ENCODE measurements at places on chromosomes 16 and 17.

DNA sequence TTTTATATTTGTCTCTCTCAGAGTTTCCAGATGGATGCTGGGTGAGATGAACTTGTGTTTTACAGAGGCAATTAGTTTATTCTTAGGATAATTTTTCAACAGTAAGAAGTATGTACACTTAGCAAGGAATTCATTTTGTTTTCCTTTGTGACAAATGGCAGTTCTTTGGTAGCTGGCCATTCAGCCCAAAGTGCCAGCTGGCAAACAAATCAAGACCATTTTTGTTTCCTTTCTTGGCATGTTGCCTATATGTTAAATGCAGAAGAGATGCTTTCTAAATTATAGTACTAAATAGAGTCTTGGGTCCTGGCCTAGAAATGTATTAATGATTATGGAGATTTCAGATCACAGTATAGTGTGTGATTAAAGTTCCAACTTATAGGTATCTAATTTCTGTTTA is 337.1 kb downstream of the CNTNAP4 start:
- DNase-seq = no peak

GRCh38 chr17:39898088-39898487 is 20.3 kb downstream of the GSDMB start:
- no peak for DNase-seq

- no peak for DNase-seq
Measured at GRCh38 chr17:58329810-58330537, 1.4 kb upstream of the TSPOAP1 start.

GRCh38 chr16:88655733-88656281 is 5.0 kb upstream of the CYBA start:
- no peak for DNase-seq

DNA sequence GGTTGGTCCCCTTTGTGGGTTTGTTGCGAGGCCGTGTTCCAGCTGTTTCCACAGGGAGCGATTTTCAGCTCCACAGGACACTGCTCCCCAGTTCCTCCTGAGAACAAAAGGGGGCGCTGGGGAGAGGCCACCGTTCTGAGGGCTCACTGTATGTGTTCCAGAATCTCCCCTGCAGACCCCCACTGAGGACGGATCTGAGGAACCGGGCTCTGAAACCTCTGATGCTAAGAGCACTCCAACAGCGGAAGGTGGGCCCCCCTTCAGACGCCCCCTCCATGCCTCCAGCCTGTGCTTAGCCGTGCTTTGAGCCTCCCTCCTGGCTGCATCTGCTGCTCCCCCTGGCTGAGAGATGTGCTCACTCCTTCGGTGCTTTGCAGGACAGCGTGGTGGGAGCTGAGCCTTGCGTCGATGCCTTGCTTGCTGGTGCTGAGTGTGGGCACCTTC is 27.3 kb upstream of the STH start:
- DNase-seq = no peak

- no peak for DNase-seq
Measured at GRCh38 chr16:50797456-50797855, 55.6 kb downstream of the CYLD start.

- no peak for DNase-seq
Measured at GRCh38 chr16:46732561-46732960, 15.6 kb downstream of the MYLK3 start.

DNA sequence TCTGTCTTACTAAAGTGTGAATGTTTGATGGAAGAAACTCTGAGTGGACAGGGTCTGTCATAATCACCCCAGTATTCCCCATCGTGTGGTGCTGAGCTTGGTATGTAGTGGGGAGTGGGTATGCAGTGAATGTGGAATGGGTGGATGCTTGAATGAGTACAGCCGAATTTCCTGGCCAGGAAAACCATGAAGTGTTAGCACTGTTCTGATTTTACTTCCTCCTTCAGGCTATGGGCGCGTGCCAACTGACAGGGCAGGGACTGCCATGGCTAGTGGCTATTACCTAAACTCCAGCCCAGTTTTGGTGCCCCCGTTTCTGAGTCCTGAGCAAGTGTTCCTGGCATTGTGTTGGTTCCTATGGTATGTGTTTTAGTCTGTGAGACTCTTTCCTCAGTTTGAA is 48.6 kb downstream of the PRKCA start:
- DNase-seq = no peak

DNA sequence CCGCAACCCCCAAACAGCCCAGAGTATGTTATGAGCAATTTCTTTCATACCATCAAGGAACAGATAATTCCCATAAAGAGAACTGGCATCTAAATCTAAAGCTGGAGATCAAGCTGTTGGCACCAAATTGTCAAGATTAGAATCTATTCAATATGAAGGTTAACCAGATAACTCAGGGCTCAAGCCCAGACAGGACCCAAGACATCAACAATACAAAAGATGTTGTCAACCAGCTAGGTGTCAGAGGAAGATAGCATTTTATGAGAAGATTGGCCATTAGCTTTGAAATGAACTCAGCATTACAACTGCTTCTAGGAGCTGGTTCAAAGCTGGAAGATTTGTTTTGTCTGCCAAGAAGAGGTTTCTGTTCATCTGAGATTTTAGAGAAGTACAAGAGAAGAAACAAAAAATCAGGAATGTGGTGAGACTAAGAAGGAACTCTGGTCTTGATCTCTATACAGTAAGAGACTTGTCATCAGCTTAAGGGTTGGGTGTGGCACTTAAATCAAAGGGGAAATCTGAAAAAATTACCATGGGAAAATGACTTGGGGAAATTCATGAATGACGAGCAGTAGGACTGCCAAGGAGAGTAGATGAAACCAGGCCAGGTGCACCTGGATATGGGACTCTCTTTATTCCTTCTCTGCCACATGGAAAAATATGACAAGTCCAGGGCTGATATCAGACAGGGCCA is 64.2 kb upstream of the COX10 start:
- no peak for DNase-seq

GRCh38 chr16:9969580-9969979 is 212.6 kb downstream of the GRIN2A start:
- DNase-seq = no peak

DNA sequence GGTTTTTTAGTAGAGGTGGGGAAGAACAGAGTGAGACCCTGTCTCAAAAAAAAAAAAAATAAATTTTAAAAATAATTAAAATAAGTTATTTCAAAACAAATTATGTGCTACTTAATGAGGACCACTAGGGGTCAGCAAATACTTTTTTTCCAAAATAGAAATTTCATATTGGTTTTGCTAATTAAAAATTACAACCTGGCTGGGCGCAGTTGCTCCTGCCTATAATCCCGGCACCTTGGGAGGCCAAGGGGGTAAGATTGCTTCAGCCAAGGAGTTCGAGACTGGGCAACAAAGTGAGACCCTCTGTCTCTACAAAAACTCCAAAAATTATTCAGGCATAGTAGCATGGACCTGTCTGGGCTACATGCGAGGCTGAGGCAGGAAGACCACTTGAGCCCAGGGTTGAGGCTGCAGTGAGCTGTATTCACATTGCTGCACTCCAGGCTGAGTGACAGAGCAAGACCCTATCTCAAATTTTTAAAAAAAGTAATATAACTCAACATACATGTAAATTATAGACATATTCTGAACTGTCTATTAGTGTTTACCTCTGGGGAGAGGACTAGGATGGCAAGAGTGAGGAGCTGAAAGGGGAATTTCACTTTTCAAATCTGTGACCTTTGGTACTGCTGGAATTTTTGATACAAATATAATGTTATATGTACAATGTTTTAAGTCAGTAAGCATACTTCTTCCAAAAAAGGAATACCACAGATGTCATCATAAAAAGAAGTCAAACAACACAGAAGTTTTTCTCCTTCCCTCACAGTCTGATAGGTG is 8.1 kb downstream of the MEIOB start:
- no peak for DNase-seq

DNA sequence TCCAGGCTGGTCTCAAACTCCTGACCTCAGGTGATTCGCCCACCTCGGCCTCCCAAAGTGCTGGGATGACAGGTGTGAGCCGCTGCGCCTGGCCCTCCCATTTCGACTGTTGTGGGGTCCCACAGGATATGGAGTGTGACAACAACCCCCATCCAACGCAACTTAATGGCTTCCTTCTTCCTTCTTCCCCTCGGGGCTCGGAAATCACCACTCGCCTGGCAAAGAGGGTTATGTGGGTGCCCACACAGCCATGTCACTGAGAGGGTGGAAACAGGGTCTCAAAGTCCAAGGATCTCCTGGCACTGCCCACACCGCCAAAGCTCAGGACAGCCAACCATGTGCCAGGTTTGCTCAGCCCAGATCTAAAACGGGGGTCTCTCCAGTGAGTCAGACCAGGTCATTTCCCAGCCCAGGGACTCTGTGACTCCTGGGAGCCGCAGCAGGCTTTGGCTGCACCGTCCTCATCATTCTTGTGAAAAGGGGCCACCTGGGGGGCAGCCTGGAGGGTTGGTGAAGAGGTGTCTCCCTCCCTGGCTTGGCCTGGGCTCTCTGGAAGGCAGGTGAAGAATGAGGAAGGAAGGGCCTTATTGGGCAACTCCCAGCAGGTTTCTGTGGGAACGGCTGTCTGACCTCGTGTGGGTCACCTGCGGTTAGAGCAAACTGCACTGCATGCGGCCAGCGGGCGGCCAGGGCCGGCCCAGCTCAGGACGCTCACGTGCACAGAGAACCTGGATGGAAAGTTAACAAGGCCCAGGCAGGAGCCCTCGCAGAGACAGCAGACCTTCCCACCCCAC is 25.3 kb upstream of the LITAF start:
- DNase-seq = no peak

- DNase-seq = no peak
Measured at GRCh38 chr17:35291802-35292201, 48.9 kb downstream of the SLFN5 start.

- no peak for DNase-seq
Measured at GRCh38 chr16:7304958-7305357, 27.7 kb upstream of the RBFOX1 start.

- no peak for DNase-seq
Measured at GRCh38 chr17:39792526-39793221, 54.9 kb downstream of the GRB7 start.

GRCh38 chr17:12290207-12290606 is 269.5 kb downstream of the MAP2K4 start:
- DNase-seq = no peak

DNA sequence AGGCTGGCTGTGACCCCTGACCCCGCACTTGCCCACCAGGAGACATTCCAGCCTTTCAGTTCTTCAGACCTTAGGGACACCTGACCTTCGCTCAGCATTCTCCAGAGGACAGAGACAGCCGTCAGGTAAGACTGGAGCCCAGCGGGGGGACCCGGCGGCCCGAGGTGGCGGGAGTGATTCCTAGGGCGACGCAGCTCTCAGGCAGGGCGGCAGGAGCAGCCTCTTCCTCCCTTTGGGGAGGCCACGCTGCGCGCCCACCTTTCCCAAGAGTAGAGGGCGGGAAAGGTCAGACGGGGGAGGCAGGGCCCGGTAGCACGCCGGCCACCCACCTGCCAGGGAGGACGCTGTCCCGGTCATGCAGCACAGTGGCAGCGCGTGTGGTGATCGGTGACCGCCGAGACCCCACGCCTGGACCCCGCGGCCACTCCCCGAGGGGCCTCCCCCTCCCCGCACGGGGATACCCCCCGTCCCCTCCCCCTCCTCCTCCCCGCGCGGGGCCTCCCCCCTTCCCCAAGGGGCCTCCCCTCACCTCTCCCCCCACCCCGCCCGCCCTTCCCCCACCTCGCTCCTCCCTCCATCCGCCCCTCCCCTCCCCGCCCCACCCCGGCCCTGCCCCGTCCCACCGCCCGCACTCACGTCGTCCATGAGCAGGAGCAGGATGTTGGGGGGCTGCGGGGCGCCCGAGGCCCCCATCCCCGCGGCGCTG is 472 bp downstream of the GALNS start:
- DNase-seq = no peak

GRCh38 chr17:40532520-40533253 is 31.3 kb upstream of the TNS4 start:
- peak; percentile 40 for DNase-seq

- no peak for DNase-seq
Measured at GRCh38 chr16:72766506-72766905, 281.4 kb downstream of the ZFHX3 start.

DNA sequence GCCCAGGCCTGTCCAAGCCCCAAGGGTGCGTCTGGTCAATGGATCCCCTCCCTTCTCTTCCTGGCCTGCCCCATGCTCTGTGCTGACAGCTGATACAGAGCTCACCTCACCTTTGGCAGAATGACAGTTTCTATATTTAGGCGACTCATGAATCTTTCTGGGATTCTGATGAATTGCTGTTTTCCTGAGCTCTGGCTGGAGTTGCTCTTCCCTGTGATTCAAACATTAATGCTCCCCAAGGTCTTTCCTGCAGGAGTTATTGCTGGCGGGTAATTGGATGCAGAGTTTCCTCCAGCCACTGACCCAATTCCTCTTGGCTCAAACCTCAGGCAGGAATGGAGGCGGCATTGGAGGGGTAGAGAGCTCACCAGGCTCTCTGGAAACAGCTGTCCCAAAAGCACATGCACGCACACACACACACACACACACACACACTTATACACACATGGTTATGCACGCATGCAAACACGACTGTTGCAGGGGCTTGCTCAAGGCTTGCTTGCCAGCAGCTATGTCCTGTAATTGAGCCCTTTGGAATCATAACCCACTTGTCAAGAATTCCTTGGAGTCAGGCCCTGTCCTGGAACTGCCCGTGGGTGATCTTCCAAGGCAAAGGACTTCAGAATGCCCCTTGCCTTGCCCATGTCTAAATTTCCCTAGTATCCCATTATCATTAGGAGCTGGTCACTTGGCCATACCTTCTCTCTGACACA is 128.8 kb downstream of the ASIC2 start:
- DNase-seq = no peak

GRCh38 chr16:17375461-17376304 is 95.1 kb downstream of the XYLT1 start:
- no peak for DNase-seq

DNA sequence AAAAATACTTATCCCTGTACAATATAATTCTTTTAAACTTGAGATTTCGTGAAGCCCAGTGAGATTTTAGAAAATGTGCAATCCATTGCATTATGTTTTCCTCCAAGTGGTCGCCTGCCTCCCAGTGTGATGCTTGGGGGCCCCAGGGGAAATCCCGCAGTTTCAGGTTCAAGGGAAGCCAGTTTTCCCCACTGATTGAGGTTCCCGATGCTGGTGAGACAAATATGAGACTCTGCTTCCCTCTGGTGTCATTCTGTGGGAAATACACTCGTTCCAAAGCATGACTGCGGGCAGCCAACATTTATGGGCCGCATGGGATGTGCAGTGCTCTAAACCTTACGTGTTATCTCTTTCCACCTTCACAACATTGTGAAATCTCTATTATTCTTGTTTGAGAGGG is 200.8 kb downstream of the PRKCB start:
- no peak for DNase-seq

DNA sequence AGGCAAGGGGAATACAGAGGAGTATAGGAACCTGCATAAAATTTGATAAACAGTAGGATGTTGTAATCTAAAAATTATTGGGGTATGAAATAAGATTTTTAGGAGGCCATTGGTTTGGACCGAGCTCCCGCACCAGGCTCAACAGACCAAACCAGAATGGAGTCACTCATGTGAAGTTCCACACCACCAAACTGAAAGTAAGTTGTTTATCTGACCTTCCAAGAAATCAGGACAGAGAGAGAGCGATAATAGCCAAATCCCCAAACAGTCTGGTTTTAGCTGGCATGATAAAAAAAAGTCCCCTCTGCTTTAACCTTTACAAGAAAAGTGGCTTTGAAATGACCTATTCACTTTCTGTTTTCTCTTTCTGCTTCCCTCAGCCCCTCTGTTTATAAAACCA is 45.7 kb upstream of the SIAH1 start:
- DNase-seq = no peak

Data from activated naive CD4-positive, alpha-beta T cell treated with anti-CD3 and anti-CD28 coated beads, Interleukin-2, amount 50 U/mL, for 72 hours (primary cell).